ENCODE measurements at places on chromosomes 13 and 19.

GRCh38 chr19:58305932-58306323, 751 bp downstream of the ERVK3-1 start:
- DNase-seq = no peak

DNA sequence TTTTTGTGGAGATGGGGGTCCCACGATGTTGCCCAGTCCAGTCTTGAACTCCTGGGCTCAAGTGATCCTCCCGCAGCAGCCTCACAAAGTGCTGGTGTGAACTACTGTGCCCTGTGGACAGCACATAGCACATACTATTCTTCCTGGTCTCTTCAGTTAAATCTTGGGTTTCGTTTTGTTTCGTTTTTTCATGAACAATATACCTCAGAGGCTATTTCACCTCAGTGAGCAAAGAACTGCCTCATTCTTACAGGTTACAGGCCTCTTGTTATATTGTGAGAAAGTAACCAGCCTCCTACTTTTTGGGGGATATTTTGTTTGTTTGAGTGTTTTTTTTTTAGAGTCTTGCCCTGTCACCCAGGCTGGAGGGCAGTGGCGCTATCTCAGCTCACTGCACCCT, 1.3 kb upstream of the C3 start:
- no peak for DNase-seq

DNA sequence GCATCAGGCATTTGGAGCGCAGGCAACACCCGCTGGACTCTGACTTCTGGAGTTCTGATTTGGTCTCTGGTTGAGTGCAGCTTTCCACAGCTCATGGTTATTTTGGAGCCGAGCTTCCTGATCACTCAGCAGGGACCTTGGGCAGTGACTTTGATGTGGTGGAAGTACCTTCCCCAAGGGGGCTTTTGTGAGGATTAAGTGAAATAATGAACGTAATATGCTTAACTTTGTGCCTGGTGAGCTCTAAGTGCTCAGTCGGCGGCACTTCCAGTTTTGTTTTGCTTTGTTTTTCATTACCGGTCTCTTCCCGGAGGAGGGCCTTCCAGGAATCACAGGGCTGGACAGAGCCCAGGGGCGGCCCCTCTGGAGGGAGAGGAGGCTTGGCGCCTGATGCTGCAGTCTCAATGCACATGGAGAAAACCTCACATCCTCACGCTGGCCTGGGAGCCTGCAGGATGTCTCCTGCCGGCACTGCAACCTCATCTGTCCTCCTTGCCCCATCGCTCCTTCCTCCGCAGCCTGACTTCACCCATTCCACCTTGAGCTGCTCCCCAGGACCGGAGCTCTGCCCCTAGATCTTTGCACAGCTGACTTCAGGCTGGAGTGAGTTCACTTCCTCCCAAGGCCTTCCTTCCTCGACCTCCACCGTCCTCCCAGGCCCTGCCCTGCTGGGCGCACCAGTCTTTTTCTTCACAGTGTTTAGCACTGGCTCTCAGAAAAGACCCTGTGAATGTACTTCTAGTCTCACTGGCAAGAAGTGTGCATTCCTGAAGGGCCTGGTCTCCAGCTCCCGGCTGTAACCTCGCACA, 1.5 kb downstream of the PLEKHF1 start:
- no peak for DNase-seq

- DNase-seq = no peak
Measured at GRCh38 chr13:73776151-73776785, 357.9 kb downstream of the KLF12 start.

DNA sequence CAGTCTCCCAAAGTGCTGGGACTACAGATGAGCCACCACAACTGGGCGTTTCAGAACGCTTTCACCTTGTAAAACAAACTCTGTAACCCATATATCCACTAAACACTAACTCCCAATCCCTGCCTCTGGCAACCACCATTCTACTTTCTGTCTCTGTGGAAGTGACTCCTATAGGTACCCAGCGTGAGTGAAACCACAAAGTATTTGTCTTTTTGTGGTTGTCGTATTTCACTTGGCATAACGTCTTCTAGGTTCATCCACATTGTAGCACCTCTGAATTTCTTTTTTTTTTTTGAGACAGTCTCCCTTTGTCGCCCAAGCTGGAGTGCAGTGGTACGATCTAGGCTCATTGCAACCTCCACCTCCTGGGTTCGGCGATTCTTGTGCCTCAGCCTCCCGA, 44.8 kb downstream of the BRD4 start:
- no peak for DNase-seq

- no peak for DNase-seq
Measured at GRCh38 chr13:81682081-81682630, 1341.2 kb upstream of the SPRY2 start.

- DNase-seq = no peak
Measured at GRCh38 chr19:6260912-6261650, 18.7 kb downstream of the MLLT1 start.

DNA sequence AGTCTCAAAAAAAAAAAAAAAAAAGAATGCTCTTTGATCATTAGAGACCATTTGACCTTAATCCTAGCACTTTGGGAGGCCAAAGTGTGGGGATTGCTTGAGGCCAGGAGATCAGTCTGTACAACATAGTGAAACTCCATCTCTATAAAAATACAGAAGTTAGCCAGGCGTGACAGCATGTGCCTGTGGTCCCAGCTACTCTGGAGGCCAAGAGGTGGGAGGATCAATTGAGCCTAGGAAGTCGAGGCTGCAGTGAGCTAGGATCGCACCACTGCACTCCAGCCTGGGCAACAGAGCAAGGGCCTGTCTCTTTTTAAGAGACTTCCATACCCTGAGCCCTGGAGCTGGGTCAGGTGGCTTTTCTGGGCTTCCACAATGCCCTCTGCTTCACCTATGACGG, 11.5 kb upstream of the COLGALT1 start:
- DNase-seq = no peak

DNA sequence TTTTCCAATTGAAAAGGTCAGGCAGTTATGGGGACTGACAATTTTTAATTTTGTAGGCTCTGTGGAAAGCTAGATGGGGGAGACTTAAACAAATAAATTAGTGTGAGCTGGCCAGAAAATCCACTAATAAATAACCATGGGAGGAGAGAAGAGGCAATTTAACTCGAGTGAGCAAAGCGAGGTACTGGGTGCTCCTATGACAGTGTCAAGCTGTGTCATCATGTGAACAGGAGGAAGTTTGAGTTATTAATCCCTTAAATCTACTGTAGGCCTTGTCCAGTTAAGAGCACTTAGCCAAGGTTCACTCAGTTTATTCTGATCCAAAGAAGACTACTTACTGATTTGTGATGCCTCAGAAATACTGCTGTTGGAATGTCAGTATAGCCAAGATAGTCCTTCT, 122.8 kb downstream of the OXGR1 start:
- no peak for DNase-seq

GRCh38 chr13:80547885-80548825, 207.2 kb upstream of the SPRY2 start:
- DNase-seq = no peak

GRCh38 chr13:76293751-76294150, 592.5 kb downstream of the KCTD12 start:
- no peak for DNase-seq

GRCh38 chr19:30512176-30513081, 140.2 kb downstream of the ZNF536 start:
- DNase-seq = no peak

DNA sequence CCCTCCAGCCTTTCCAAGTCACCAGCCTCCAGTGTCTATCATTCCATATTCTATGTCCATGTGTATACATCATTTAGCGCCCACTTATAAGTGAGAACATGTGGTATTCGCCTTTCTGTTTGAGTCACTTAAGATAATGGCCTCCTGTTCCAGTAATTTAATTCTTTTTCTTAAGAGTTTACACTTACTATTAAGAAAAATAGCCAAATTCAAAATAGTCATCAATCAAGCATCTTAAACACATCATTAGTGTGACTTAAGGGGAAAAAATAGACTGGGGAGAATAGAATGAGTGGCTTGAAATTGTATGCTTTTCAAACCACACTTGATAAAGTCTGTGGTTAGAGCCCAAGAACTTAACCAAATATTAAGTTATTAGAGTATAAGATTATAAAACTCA, 248.0 kb downstream of the MAB21L1 start:
- no peak for DNase-seq

DNA sequence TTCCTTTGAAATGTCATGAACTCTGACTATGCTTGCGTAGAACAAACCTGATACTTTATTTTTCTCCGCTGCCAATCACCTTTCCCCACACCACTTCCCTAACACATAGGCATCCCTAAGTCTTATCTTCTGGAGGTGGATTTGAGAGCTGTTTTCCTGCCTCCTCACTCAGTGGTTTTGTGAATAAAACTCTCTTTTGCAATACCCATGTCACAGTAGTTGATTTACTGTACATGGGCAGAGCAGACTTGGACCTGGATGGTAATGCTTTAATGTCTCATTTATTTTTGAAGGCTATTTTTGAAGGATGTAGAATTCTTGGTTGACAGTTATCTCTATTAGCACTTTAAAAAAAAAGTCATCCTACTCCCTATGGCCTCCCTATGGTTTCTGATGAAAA, 881.8 kb downstream of the SLITRK5 start:
- DNase-seq = no peak

- no peak for DNase-seq
Measured at GRCh38 chr19:4298810-4299550, 3.2 kb downstream of the TMIGD2 start.

DNA sequence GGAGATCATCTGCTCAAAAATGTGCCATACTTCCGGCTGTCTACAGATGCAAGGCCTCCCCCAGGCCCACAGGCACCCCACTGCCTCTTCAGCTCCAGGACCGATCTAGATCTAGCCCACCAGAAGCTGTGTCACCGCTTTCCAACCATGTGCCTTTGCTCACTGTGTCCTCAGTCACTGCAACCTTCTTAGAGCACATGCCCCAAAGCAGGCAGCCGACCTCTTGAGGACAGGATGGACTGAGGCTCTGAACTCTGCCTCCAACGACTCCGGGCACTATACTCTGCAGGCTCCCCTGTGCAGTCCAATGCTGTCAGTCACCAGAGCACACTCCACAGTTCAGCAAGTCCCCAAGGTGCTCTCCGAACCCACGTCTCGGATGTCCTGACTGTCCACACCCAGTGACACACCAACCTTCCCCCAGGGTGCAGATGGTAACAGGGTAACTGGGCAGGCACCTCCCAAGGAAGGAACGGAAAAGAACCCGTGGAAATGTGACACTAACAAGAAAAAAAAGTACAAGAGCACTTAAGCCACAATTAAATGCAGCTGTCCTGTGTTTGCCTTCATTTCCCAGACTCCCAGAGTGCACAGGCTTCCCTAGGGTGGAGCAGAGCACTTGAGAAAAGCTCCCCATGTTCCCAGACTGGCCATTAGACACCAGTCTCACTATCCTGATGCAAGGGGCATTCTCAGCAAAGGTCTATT, 4.8 kb downstream of the STK24 start:
- DNase-seq = no peak

DNA sequence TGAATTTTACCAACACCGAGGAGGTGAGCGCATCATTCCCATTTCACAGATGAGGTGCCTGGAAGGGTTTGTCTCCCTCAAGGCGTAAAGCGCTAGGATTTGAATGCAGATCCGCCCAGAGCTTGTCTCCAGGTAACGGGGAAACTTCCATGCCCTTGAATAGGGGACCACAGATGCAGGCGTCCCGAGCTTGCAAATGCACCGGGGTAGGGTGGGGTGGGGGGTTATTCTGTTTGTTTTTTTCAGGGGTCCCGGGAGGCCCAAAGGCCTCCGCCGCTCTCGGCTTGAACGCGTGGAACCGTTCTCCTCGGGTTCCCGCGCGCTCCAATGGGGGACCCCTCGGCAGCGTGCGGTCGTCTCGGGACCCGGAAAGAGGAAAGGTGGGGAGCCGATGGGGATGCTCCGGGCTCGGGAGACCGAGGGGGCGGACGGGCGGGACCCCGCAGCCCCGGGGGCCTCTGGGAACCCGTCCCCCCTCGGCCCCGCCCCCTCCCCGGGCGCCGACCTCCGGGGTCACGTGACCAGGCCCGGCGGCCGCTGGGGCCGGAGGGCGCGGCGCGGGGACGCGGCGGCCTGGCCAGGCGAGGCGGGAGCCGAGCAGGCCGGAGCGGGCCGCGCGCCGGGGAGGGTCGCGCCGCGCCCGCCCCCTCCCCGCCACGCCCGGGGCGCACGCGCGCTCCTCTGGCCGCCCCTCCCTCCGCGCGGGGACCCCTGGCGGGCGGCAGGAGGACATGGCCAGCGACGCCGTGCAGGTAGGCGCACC, at the start of gene PKN1:
Gene PKN1, plus strand, starts transcription at position 516 of the 763 bp plus-strand sequence. Its CDS starts 216 bp downstream, at position 732.
- peak; percentile 41 for DNase-seq

GRCh38 chr19:54436628-54437252, 12.3 kb upstream of the LENG8 start:
- no peak for DNase-seq

GRCh38 chr19:19515642-19516519, at the start of gene NDUFA13:
Gene NDUFA13 (plus strand): TSS chr19:19516225. CDS start chr19:19516239, 14 bp downstream.
- peak; percentile 90 for DNase-seq

DNA sequence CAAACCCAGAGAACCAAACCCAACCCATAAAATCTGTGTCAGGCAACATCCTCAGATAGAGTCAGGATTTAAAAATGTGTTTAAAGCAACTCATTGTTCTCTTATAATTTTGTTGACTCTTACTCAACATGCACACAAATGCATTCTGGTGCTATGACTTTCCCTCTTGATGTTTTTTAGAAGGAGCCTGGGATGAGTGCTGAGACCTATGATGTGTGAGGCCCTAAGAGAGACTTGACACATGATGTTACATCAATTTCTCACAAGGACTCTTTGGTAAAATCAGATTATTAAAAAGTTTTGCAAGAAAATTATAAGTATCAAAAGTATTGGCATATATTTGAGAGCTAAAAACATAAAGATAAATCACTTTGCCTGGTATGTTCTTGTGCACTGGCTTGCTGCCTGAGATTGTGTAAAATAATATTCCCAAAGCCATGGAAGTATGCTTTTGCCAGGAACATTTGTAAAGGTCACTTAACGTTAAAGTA, 173.9 kb downstream of the DCLK1 start:
- no peak for DNase-seq

DNA sequence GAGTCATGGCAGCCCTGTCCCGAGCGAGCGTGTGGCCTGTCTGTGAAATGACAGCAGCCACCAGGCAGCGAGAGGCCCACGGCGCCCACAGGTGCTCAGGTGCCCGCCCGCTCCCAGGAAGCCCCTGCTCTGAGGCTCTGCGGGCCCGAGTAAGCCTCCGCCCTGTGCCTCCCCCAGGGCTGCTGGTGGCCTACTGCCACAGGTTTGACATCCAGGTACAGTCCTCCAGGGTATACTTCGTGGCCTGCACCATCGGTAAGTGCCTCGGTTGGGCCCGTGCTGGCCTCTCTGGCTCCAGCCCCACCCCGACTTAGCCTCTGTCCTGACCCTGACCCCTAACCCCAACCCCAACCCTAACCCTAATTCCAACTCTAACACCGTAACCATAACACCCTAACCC, 15.0 kb upstream of the TMPRSS9 start:
- DNase-seq = no peak

- no peak for DNase-seq
Measured at GRCh38 chr19:19096641-19097627, 33.1 kb downstream of the SLC25A42 start.
